Activated gamma-delta T cell treated with Interleukin-2 at 50 U/mL for 16 hours (primary cell): ENCODE measurements at places on chromosomes 4 and X.

GRCh38 chrX:5306654-5307121 is 922.0 kb downstream of the NLGN4X start:
- DNase-seq = no peak

DNA sequence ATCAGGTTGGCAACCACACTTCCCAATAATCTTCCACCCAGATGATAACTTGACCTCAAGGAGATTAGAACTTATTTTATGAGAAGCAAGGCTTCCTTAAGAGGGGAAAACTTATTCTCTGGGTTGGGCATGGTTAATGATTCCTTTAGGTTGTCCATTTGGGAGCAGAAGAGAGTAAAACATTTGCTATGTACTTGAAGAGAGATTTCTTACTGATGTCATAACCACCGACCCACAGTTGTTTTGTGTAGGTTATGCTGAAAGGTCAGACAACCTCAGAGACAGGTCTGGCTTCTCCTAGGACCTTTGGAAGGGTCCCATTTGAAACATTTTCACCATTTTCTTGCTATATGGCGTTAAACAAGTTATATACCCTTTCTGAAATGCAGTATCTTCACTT is 56.1 kb downstream of the FAM114A1 start:
- DNase-seq = no peak

DNA sequence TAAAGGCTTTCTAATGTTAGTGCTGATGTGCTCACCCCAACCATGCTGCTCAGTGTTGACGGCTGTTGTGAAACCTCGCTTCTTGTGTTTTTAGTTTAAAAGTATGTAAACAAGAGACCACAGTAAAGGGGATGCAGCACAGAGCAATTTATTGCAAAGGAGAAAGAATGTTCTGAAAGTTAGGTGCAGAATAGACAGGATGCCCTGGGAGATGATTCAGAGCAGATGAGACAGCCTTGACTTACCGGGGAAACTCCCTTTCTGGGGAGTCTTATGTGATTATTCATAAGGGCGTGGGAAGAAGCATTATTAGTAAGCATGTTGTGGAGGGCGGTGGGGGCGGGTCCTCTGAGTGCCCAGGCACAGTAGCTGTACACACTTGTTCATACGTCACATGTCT is 47.7 kb downstream of the EVC start:
- no peak for DNase-seq

DNA sequence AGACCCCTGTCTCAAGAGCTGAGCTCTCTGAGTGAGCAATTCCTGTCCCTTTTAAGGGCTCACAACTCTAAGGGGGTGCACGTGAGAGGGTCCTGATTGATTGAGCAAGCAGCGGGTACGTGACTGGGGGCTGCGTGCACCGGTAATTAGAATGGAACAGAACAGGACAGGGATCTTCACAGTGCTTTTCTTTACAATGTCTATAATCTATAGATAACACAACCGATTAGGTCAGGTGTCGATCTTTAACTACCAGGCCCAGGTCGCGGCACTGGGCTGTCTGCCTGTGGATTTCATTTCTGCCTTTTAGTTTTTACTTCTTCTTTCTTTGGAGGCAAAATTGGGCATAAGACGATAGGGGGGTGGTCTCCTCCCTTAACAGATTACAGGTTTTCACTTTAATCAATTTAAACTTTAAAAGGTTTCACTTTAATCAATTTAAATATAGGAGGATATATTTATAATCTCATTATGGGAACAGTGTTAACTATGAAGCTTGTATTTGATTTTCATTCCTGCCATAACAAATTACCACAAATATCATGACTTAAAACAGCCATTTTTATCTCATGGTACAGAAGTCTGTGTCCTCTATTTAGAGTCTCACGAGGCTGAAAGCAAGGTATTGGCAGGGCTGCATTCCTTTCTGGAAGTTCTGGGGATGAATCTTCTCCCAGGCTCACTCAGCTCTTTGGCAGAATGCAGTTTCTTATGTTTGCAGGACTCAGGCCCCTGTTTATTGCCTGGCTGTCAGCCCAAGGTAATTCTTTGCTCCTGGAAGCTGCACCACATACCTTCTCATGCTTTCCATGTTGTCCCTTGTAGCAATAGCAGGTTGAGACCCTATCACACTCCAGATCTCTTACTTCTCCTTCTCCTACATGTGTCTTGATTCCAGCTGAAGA is 5.2 kb downstream of the SPATA4 start:
- no peak for DNase-seq

- no peak for DNase-seq
Measured at GRCh38 chr4:100049872-100050271, 99.8 kb upstream of the H2AZ1 start.

- DNase-seq = no peak
Measured at GRCh38 chr4:126799971-126800574, 832.7 kb upstream of the INTU start.

DNA sequence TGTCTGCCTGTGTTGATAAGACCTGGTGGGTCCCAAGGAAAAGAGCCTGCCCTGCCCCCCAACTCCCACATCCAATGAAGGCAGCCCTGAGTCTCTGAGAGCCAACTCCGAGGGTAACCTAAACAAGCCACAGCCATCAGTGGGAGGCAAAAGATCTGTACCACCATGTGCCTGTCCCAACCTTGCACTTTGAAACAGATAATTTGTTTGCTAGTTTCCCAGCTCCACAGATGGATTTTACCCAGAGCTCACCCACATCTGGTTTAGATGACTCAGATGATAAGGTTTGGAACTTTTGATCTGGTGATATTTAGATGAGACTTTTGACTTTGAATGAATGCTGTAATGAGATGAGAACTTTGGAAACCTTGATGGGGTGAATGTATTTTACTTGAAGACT is 246.0 kb upstream of the PSAPL1 start:
- no peak for DNase-seq

DNA sequence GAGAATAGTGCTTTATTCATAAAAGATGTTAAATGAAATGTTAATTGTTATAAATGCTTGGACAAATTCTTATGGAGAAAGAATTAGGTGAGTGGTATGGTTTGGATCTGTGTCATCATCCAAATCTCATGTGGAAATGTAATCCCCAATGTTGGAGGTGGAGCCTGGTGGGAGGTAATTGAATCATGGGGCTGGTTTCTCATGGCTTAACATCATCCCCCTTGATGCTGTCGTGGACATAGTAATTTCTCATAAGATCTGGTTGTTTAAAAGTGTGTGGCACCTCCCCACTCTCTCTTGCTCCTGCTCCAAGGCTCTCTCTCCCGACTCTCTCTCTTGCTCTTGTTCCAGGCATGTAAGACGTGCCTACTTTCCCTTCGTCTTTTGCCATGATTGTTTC is 22.5 kb downstream of the GYPE start:
- DNase-seq = no peak

GRCh38 chr4:54767376-54767775 is 109.6 kb downstream of the KIT start:
- no peak for DNase-seq

- DNase-seq = no peak
Measured at GRCh38 chr4:94452476-94453371, 982 bp downstream of the PDLIM5 start.

- DNase-seq = no peak
Measured at GRCh38 chr4:38377195-38377594, 286.8 kb upstream of the KLF3 start.

DNA sequence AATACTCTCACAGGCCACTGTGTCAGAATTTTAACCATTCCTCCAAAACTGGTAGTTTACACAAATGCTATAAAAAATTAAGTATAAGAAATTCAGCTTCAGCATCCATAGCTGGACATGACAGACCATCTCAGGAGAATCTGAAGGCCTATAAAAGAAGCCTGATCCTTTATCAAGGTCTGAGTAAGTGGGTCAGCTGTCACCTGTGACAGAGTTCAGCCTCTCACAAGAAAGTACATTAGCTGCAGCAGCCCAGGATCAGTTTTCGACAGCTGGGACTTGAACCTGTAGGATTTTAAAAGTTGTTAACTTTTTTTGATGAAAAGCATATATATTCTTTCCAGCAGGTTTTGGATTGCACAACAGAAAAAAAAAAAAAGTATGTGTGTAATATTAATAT is 60.7 kb downstream of the PPP3CA start:
- no peak for DNase-seq

- DNase-seq = no peak
Measured at GRCh38 chrX:153924149-153924861, 1.8 kb downstream of the ARHGAP4 start.

GRCh38 chr4:176422511-176422910 is 102.7 kb downstream of the SPCS3 start:
- no peak for DNase-seq

GRCh38 chrX:112761242-112762207 is 79.1 kb downstream of the AMOT start:
- no peak for DNase-seq

DNA sequence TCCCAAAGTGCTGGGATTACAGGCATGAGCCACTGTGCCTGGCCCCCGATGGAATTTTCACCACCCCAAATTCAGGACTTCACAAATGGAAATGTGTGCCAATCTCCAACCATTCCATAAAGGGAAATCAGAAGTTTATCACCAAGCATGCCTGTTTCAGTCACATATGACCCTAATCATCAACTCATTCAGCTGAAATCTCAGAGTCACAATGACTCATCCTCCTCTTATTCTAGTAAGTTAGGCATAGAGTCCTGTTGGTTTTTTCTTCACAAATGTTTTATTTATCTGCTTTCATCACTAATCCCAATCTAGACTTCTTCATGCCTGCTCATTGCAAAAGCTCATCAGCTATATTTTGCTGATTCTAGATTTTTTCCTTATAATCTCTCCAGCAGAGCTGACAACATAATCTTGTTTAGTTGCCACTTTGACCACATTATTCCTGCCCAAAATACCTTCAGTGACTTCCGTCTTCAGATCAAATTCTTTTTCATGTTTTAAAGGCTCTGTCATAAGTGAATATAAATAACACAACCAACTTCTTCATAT is 83.3 kb downstream of the SLC7A11 start:
- no peak for DNase-seq

GRCh38 chrX:134251241-134251640 is 14.3 kb downstream of the CCDC160 start:
- no peak for DNase-seq

DNA sequence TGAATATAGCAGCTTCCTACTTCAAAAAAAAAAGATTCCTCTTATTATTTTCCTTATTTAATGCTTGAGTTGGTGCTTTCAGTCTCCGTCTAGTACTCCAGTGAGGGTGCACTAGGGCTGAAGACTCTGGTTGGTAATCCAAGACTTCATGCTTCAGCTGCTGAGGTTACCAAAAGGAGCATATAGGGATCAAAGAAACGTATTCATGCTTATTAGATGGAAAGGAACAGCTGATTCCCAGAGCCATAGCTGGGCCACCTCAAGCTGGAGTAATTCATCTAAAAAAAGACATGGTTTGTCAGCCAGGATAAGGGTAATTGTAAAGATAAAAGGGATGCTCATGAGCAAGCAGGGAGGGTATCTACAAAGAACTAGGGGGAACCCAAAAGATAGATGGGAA is 131.7 kb upstream of the FAM47B start:
- no peak for DNase-seq

- DNase-seq = no peak
Measured at GRCh38 chr4:39713691-39714090, 15.8 kb downstream of the UBE2K start.
